ENCODE measurements at places on chromosomes 13 and 19.

GRCh38 chr13:104869501-104869900 is 1666.0 kb downstream of the EFNB2 start:
- DNase-seq, result no peak

GRCh38 chr13:24737042-24737441 is 26.9 kb upstream of the RNF17 start:
- DNase-seq, result no peak

DNA sequence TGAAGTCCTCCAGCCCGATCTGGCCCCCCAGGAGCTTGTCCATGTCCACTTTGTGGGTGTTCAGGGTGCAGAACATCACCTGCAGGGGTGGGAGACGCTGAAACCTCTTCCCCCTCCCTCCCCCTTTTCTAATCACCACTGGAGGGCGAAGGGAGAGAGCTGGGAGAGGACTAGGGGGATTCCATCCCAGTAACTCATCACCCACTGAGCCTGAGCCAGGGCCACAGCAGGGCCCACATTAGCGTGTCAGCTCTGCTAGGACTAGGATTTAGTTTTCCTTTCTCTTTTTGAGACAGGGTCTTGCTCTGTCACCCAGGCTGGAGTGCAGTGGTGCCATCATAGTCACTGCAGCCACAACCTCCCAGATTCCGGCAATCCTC is 5.5 kb upstream of the PTGER1 start:
- DNase-seq, result no peak

DNA sequence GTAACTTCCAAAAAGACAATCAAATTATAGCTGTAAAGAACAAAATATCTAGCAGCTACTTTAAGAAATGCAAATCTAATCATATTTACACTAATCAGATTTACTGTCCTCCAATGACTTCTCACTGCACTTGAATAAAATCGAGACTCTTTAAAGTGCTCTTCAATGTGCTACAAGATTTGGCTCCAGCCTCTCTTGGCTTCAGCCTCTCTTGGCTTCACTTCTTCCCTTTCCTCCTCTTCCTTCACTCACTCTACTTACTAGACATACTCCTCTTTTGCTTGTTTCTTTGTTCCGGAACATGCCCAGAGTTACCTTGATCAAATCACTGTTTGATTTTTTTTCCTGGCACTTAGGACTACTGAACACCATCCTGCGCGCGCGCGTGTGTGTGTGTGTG is 495.4 kb downstream of the LMO7 start:
- DNase-seq, result no peak

DNA sequence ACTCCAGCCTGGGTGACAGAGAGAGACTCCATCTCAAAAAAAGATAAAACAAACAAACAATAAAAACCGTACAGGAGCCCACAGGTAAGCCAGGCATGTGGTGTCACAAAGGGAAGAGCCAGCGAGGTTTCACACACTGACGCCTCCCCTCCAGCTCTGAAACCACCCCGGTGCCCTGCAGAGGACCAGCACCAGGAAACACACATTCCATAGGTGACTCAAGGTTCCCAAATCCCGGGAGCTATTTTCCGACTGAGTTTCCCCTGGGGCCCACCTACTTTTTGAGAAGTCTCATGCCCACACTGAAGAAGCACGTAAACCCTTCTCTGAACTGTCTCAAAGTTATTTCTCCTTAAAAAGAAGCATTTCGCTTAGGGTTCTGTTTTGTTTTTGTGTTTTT is 40.3 kb downstream of the RHPN2 start:
- no peak for DNase-seq

DNA sequence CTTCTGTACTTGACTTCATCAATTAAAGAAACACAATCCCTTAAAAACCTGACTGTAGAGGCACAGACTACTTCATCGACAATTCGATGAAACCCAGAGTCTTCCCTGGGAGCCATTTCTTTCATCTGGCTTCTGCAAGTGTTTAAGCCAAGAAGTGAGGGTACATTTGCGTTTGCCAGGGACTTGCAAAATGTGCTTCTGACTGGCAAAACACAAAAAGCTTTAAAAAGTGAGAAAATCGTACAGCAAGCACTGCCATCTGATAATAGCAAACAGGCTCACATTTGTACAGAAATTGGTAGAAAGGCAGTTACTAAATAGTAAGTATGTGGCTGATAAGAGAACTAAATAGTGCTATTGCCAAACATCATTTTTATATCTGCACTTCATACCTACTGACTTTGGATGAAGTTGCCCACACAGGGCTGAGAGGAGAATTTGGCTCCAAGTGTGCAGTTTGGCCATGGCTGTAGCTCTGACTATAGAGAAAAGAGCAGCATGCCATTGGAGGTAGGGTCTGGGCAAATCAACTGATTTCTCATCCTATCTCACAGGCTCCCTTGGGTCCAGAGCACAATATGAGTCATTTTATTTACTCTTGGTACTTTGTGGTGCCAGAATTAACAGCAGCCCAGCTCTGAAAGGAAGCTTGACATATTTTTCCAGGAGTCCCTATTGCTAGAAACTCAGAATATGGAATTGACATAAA is 358.1 kb downstream of the OXGR1 start:
- DNase-seq, result no peak

GRCh38 chr13:110382229-110382628 is 75.1 kb downstream of the COL4A2 start:
- no peak for DNase-seq

DNA sequence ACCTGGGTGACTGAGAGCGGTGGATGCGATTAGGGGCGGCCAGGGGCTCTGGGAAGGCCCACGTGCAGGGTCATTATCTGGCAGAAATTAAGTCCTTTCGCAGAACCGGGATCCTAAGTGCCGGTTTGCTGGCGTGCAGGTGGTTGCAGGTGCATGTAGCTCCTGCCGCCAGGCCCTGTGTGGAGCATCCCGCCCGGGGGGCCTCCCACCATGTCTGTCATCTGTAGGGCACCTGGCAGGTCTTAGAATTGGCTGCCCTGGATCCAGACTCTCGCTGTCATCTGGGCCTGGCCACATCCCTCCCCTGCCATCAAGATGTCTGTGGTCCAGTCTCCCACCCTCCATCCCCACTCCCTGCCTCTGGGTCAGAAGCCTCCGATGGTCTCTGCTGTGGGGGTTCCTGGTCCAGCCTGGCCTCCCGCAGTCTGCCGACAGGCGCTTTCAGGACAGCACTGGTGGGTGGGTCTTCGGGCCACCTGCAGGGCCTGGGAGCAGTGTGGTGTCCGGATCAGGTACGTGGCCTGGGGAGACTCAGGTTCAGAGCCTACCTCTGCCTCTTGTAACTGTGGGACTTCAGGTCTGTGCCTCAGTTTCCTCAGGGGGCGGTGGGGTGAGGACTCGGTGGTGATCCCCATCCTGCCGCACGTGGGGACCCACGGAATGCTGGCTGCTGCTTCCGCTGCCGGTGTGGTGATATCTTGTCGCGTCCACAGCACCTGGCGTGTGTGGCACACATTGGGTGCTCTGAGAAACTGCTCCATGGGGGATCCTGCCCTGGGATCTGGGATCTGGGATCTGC is 5.4 kb downstream of the GNA11 start:
- no peak for DNase-seq

DNA sequence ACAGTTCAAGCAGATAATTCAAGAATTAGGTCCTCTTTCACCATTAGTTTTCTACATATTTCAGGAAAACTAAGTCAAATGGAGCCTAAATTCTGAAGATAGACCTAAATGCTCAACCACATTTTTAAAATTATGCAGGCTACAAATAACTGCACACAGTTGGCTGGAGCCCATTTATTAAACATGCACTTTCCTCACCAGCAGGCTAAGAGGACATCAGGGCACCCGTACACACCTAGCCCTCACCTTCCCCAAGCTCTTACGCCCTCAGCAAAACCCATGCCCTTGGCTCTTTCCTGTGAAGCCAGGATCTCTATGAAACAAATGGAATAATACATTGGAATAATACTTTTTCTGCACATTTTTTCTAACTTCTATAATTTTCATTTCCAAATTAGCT is 18.2 kb downstream of the IRS2 start:
- no peak for DNase-seq

DNA sequence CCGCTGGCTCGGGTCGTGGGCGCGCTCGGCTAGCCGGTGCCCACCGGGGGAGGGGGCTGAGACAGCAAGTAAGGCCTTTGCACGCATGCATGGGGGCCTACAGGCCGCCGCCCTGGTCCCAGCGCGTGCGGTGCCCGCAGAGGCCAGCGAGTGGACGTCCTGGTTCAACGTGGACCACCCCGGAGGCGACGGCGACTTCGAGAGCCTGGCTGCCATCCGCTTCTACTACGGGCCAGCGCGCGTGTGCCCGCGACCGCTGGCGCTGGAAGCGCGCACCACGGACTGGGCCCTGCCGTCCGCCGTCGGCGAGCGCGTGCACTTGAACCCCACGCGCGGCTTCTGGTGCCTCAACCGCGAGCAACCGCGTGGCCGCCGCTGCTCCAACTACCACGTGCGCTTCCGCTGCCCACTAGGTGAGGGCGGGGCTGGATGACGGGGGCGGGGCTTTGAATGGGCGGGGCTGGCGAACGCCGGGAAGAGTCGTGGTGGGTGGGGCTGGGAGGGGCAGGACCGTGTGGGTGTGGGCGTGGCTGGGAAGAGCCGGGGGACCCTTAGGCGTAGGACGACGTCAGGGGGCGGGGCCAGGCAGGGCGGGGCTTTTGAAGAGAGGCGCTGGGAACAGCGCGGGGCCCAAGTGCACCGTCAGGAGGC is 2.1 kb downstream of the CILP2 start:
- peak; percentile 74 for DNase-seq

DNA sequence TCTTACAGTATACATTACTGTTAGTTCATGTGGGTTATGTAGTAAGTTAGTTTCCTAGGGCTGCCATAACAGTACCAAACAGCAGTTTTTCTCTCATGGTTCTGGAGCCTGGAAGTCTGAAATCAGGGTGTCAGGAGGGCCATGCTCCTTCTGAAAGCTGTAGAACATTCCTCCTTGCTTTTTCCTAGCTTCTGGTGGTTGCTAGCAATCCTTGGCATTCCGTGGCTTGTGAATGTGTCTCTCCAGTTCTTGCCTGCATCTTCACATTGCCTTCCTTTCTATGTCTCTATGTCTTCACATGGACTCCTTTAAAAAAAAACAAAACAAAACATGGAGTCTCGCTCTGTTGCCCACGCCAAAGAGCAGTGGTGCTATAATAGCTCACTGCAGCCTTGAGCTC is 95.4 kb downstream of the WDFY2 start:
- DNase-seq, result no peak

- DNase-seq, result peak; percentile 4
Measured at GRCh38 chr13:76378767-76379166, 507.4 kb downstream of the KCTD12 start.

GRCh38 chr19:29263305-29264135 is 50.6 kb upstream of the UQCRFS1 start:
- DNase-seq, result peak; percentile 45

DNA sequence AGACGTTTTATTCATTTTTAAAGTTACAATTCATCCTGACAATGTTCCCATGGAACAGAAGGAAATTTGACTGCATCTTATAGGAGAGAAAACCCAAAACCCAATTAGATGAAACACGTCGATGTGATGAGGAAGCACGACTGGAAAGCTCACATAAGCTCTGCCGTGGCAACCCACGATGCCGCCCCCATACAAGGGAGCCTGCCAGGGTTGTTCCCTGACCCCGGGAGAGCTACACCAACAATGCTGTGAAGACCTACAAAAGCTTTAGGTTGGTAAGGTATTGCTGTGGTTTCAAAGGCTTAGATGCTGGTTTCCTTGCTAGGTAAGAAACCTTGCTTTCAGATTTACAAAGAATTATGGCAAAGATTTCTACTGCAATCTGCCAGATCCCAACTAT is 393.1 kb downstream of the KLF12 start:
- no peak for DNase-seq

- no peak for DNase-seq
Measured at GRCh38 chr13:34421858-34422475, 520.1 kb upstream of the NBEA start.

DNA sequence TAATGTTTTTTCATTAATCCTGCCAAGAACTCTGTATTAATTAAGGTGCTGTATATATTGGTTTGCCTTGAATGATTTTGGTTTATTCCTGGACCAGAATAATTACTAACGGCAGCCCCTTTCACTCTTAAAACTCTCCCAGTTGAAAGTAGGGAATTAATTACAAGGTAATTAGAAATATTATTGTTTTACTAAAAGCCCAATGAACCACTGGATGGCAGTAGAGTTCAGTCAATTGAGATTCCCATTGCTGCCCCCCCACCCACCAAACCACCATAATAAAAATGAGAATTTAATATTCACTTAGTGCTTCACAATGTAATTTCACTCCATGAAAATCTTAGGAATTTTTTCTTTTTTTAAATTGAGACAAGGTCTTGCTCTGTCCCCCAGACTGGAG is 13.7 kb downstream of the WBP4 start:
- DNase-seq, result peak; percentile 46
